ENCODE measurements at places on chromosomes 1 and 21.

GRCh38 chr1:160612613-160613218 lies 33.4 kb upstream of the CD84 start:
- DNase-seq, result no peak

GRCh38 chr1:22670352-22670975 lies 17.4 kb downstream of the C1QB start:
- DNase-seq, result no peak

DNA sequence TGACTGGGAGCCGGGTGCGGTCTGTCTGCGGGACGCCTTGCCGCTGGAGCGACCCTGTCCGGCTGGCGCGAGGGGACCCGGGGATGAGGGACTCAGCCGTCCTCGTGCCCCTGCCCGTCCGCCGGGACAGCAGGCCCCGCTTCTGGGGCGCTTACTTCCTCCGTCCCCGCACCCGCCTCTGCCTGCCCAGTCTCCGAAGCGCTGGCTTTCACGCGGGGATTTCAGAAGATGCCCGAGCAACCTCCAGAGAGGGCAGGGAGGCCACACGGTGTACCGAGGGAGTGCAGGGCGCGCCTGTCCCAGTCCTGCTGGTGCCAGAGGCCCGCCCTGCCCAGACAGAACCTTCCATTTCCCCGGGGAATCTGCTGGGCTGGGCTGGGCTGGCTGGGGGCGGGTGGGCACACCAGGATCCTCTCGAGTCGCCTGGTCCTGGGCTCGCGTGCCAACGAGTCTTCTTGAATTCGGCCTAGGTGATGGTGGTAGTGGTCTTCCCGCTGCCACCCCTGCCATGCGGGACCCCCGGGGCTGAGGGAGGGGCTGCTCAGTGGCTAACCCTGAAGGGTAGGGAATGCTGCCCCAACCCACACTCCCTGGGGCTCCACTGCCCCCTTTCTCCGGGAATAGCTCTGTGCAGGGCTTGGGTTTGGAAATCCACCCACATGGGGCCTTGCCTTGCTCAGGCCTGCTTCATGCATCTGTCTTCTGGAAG lies 2.5 kb upstream of the TRPM2 start:
- no peak for DNase-seq

DNA sequence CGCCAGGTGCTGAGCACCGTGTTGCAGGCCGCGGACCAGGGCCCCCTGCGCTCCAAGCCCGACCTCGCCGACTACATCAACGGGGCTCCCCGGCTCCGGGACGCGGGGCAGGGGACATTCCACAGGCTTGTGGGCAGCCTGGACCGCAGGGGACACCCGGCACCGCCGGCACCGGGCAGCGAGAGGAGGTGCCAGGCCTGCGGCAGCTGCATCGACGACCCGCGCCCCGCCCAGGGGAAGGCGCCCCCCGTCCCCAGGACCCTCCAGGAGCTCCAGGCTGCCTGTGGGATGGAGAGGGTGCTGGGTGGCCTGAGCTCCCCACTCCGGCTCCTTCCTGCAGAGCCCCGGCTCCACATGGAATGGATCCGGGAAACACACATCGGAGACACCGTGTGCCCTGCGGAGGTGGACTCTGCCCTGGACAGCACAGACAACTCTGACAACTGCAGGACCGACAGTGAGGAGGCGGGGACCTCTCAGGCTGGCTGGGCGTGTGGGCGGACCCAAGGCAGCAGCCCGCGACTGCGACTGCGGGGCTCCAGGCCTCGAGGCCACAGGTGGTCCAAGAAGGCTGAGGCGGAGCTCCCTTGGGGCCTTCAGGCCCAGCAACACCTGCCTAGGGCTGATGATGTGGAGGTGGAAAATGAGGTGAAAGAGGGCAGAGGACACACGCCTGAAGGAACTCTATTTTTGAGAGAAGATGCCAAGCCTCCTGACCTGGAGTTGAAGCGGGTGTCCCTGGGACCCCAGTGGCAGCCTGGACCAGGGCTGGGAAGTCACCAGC lies 22.8 kb downstream of the KIAA1614 start:
- DNase-seq, result peak; percentile 50

GRCh38 chr1:175376194-175376593 lies 183.6 kb upstream of the KIAA0040 start:
- DNase-seq, result peak; percentile 70

DNA sequence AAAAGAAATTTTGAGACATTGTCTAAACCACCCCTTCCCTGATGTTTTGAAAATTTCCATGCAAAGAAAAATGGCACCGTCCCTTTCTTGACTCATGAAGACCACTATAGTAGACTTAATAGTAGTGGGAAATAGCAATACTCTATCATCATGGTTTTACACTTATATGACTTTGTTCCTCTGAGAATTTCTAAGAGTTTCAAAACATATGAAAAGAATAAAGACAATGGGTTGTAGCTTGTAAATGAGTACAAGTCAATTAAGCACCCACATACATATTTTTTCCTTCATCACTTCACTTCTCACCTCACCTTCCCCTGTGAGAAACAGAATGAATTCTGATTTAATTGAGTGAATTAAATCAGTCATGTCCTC lies 151.7 kb downstream of the LYPLAL1 start:
- DNase-seq, result no peak

DNA sequence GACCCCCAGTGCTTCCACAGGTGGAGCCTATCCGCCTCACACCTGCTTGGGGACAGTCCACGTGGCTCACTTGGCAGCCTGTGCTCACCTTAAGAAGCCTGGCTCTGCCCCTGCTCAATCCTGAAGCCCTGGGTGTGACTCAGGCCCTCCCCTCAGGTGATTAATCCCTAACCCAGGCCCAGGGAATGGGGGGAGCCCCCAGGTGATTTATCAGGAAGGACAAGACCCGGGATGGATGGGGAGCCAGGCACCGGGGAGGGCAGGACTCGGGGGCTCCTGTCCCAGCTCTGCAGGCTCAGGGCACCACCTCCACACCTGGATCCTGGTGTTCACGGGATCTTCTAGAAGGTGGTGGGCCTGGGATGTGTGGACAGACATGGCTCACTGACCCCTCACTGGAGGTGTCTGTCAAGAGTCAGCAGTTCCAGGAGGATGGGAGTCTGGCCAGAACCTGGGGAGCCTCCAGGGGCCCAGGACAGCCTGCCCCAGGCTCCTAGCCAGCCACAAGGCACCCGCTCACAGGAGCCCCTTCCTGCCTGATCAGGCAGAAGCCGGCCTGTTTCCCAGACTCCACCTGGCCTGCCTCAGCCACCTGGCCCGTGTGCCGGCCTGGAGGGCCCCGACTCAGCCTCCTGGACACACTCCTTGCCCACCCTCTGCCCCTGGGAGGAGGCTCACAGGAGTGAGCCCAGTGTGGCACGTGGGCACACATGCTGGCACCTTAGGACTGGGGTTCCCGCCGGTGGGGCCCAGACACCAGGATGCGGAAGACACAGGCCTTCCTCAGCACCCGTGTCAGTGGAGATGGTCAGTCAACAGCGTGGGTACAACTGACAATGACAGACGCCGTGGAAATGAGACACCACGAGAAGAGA lies 38.6 kb upstream of the COL6A1 start:
- no peak for DNase-seq

DNA sequence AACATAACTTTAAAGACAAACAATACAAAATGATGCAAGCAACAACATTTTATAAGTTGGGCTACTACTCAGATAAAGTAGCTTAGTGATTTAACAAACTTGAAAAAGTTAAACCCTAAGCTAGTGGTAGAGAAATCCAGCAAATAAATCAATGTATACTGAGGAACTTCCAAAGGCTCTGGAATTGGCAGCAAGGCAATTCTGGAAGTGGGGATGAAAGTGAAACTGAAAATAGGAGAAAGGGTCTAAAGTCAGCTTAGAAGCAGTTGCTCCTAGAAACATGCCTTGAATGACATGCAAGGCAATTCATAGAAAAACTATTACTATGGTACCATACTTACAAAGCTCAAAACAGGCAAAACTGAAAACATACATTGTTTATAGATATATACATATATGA lies 90.0 kb upstream of the CAMK1G start:
- DNase-seq, result no peak

DNA sequence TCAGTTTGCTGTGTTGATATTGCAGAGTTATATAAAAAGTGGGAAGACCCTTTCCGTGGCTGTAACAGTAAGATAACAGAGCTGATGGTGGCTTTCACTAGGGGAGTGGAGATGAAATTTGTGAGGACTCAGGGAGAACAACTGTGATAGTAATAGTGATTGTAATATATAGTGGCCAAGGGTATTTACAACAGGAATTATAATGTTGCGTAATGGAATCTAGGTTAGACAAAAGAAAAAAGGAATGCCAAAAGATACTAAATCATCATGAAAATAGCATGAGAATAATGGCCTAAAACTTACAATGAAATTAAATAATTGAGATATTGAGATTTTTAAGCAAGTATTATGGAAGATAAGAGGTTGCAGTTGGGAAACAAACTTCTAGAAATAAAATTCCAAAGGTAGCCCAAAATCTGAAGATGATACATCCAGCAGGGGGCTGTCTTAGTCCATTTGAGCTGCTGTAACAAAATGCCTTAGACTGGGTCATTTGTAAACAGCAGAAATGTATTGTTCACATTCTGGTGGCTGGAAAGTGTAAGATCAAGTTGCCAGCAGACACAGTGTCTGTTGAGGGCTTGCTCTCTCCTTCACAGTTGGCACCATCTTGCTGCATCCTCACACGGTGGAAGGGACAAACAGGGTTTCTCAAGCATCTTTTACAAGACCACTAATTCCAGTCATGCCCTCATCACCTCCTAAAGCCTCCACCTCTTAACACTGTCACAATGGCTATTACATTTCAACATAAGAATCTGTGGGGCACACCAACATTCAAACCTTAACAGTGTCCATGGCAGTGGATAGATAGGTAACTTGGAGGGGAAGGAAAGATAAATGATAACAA lies 711.2 kb downstream of the MRPL39 start:
- no peak for DNase-seq

DNA sequence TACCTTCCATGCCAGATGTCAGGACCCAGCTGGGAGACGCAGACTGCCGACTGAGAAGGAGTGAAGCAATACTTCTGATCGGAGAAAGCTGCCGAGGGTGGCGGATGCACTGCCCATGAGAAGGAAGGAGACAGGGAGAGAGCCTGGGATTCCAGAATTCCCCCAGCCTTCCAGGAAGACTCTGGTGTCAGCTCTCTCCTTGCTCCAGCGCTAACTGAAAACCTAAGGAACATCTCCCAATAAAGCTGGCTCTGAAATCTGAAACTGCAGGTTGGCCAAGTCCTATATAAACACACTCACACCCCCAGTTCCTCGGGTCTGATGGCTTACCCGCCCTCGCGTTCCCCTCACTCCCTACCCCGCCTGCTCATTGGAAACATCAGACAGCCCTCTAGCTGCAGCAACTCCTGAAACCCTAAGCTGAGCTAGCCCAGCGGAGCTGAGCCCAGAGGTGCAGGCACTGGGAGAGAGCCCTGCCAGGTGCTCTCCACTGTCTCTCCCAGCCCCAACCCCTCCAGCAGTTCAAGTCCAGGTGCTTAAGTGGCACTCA lies 52.3 kb downstream of the PLEKHA6 start:
- DNase-seq, result no peak

DNA sequence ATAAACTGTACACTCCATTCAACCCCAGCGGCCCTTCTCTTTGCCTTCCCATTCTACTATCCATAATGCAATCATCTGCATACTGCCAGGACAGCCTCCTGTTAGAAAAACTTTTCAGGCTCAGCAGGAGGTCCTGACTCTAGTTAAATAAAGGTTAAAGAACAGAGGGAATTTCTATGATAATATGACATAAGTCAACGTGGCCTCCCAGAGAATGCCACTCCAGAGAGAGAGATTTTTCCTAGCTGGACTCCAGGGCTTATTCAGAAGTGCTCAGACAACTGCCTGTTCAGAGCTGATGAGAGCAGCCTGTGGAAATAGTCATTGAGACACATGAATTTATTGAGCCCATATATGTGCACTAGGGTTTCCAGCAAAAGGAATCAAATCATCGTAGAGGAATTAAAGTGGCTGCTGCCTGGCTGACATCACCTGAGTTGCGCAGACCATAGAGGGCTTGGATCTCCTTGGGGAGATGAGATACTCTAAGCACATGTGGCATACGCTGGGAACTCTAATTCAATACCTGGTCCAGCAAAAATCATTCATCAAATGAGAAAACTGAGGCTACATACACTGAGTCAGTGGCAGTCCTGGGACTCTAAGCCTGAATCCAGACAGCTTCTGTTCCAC lies 736.2 kb downstream of the PTPRU start:
- DNase-seq, result peak; percentile 16

DNA sequence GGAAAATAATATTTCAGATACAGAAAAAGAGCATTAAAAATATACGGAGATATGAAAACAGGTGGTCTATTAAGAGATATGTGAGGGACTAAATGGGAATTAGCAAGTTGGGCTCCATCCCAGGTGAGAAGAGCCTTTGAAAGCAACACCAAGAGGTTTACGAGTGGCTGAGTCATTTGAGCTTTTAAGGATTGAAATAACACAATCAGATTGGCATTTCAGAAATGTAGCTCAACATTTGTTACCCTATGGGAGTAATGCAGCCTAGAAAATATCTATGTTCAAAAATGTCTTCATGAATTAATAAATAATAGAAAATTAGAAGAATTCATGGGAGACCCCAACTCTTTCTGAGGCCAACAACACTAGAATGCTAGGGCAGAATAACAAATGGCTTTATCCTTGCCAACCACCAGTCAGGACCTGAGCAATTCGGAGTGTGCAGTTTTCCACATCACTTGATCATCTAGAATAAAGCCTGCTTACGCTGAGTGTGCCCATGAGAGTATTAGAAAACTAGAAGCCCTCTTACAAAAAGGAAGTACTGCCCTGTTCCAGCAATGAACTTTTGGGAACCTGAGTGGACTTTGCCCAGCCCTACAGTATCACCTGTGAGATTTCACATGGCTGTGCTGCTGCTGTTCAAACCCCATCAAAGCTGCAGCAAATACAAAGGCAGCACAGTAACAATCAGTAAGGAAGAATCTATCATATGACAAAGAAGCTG lies 538.0 kb upstream of the CAMK1G start:
- no peak for DNase-seq

GRCh38 chr1:95332754-95333153 lies 98.7 kb downstream of the RWDD3 start:
- DNase-seq, result no peak

GRCh38 chr1:239587574-239588369 lies 201.4 kb downstream of the CHRM3 start:
- DNase-seq, result no peak

GRCh38 chr1:36321119-36321951 lies 2.1 kb downstream of the EVA1B start:
- no peak for DNase-seq

DNA sequence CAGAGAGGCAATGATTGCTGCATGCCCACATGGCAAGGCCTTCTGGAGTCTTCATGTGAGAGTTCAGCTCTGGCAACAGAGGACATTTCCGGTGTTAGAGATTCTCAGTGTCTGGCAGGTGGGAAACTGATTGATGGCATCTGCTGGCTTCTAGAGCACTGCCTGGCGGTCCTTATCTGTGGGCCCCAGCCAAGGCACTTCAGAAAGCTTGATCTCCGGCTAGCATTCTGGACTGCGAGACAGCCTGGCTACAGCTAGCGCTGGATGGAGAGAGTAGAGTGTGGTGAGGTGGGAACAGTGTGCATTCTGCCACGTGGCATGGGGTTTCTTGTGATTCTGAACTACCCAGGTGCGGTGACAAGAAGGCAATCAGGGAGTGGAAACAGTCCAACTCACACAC lies 9.4 kb downstream of the ZNF678 start:
- DNase-seq, result no peak

- DNase-seq, result no peak
These were observed 74.0 kb upstream of the ZBTB18 start for GRCh38 chr1:243977094-243977493.

GRCh38 chr1:172185211-172185610 lies 235.3 kb upstream of the C1orf105 start:
- peak; percentile 54 for DNase-seq

GRCh38 chr1:58017641-58018040 lies 528.9 kb downstream of the OMA1 start:
- DNase-seq, result no peak
